ENCODE measurements at places on chromosomes 3 and 15. TPM values are rescaled to one million over a fixed set of nuclear protein-coding genes. Genes with fewer than 3 reads are reported as not detected.

DNA sequence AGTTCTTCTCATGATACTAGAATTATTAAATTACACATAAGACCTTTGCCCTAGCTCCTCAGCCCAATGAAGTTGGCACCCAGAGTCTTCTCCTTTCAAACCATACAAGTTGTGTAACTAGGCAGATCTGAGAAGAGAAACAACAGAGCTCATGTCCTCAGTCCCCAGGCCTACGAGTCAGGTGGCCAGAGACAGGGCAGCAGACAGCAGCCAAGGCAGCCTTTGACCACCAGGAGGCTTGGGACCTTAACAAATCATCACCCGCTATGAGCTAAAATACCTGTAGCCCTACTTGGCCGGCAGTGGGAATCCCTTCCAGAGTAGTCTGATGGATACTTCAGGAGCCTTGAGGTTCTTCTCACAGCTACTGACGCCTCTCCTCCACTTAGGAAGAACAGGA is 18.3 kb downstream of the STIMATE start:
- H3K4me3 ChIP-seq: no peak overlapping the region
- DNase-seq: no peak
- peaks cover 32% of the 10 kb centered on the region for H3K4me1 ChIP-seq
- H3K36me3 ChIP-seq: peaks cover 10% of the 10 kb centered on the region
- no peaks in the 10 kb centered on the region for H3K27me3 ChIP-seq
- no peak overlapping the region for H3K27ac ChIP-seq

- H3K4me3 ChIP-seq: no peak overlapping the region
- no peaks in the 10 kb centered on the region for H3K27me3 ChIP-seq
- H3K27ac ChIP-seq: no peak overlapping the region
- peaks cover 16% of the 10 kb centered on the region for H3K36me3 ChIP-seq
- H3K4me1 ChIP-seq: peaks cover 11% of the 10 kb centered on the region
- no peak for DNase-seq
Measured at GRCh38 chr3:150421799-150422548, 13.9 kb downstream of the TSC22D2 start.

DNA sequence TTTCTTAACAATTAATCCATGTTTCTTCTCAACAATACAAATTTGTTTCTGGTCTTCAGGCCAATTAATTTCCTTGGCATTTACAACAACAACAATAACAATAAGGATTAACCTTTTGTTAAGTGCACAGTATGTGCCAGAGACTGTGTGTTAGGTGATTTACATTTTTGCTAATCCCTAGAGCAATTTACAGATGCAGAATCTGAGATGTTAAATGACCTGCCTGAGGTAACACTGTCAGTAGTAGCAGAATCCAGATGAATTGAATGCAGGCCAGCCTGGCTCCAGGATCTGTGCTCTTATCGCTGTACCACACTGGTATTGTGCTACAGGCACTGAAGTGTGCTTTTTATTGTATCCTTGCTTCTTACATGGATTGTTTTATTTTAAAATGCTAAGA is 122.2 kb downstream of the MEIS2 start:
- no peaks in the 10 kb centered on the region for H3K4me1 ChIP-seq
- no peaks in the 10 kb centered on the region for H3K36me3 ChIP-seq
- no peaks in the 10 kb centered on the region for H3K27me3 ChIP-seq
- no peak for DNase-seq
- no peak overlapping the region for H3K4me3 ChIP-seq
- no peak overlapping the region for H3K27ac ChIP-seq

DNA sequence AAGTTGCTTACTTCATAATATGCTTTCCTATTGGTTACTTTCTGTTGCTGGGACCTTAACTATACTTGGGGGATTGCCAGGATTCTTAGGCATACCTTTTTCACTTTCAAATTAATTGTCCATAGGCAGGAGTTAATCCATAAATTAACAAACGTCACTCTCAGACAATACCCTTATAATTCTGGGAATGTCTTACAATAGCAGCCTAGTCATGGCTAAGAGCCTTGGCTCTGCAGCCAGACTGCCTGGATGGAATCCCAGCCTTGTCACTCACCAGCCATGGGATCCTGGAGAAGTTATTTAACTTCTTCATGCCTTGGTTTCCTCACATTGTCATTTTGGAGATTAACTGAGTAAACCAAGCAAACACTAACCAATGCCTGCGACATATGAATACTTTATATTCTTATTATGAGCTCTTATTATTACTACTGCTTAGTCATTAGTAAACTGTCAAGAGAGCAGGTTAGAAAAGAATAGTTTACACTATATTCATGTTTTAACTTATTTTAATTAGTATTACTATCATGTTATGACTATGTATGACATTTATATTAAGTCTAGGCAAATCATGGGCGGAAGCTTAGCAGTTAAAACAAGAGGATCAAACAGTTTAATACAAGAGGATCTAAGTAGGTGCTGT is 29.0 kb downstream of the GYG1 start:
- no peak for DNase-seq
- H3K27ac ChIP-seq: no peak overlapping the region
- peaks cover 49% of the 10 kb centered on the region for H3K36me3 ChIP-seq
- no peaks in the 10 kb centered on the region for H3K27me3 ChIP-seq
- H3K4me1 ChIP-seq: peaks cover 7% of the 10 kb centered on the region

DNA sequence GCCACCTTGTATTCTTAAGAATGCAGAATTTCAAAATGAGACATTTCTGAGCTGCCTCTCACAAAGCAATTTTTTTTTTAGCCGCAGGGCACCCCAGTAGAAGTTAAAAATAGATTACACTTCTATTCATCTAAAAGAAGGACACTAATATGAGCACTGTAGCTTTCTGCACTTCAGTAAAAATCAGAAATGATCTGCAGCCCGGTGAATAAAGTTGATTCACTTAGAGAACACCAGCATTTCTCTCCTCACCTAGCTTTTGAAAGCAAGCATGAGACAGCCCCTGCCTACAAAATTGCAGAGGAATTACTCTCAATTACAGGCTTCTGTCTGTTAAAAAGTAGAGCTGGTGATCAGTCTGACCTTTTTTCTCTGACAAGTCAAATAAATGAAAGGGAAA is 1062.4 kb downstream of the FHIT start:
- peaks cover 13% of the 10 kb centered on the region for H3K36me3 ChIP-seq
- peaks cover 38% of the 10 kb centered on the region for H3K4me1 ChIP-seq
- no peak overlapping the region for H3K4me3 ChIP-seq

- DNase-seq: no peak
- H3K36me3 ChIP-seq: no peaks in the 10 kb centered on the region
- peaks cover 8% of the 10 kb centered on the region for H3K27me3 ChIP-seq
- no peak overlapping the region for H3K27ac ChIP-seq
- H3K4me1 ChIP-seq: peaks cover 11% of the 10 kb centered on the region
- H3K4me3 ChIP-seq: no peak overlapping the region
Measured at GRCh38 chr3:70853161-70853944, 540.9 kb upstream of the MDFIC2 start.

- no peak for DNase-seq
- H3K4me1 ChIP-seq: peaks cover 36% of the 10 kb centered on the region
- no peaks in the 10 kb centered on the region for H3K27me3 ChIP-seq
- peaks cover 24% of the 10 kb centered on the region for H3K36me3 ChIP-seq
Measured at GRCh38 chr3:101687142-101687931, 819 bp upstream of the RPL24 start.

DNA sequence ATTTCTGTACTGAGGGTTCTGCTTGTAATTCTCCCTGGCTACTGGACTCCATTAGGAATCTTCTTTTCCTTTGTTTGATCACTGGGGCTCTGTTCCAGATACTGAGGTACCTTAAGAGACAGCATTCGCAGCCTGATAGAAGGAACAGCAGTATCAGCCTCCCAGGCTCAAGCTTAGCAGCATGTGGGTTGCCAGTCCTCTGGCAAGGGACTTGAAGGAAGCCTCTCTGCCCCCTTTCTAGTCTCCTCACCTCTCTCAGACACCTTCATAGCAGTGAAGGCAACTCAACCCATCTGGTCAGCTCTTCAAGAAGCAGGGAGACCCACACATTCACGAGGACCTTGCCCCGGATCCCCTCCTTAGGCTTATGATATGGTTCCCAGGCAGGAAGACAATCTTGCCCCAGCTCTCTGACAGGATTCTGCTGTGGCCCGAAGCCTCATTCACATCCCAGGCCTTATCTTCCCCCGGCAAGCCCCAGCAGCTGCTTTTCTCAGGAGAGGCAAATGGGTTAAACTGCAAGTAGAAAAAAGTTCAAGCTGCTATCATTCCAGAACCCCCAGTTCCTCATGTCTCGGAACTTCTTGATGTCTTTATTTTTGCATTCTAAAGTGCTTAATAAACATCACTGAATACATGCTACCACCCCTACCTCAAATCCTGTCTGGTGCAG is 153.1 kb downstream of the LIPC start:
- peaks cover 5% of the 10 kb centered on the region for H3K36me3 ChIP-seq
- DNase-seq: no peak
- no peak overlapping the region for H3K4me3 ChIP-seq
- peaks cover 14% of the 10 kb centered on the region for H3K4me1 ChIP-seq
- H3K27ac ChIP-seq: no peak overlapping the region
- peaks cover 18% of the 10 kb centered on the region for H3K27me3 ChIP-seq

GRCh38 chr15:67828969-67829646 is 3.8 kb downstream of the SKOR1 start:
- DNase-seq: no peak
- peaks cover 75% of the 10 kb centered on the region for H3K27me3 ChIP-seq
- peaks cover 5% of the 10 kb centered on the region for H3K36me3 ChIP-seq
- H3K27ac ChIP-seq: peak overlapping the region; percentile 71

ANP32A gene
- 219 TPM for total RNA-seq

CA12 gene
- total RNA-seq: not detected

OR5K2 gene
- total RNA-seq: not detected

GRAMD1C gene
- total RNA-seq: 0.29 TPM

ANKUB1 gene
- not detected for total RNA-seq
